ENCODE measurements at places on chromosomes 4 and X.

GRCh38 chr4:100889401-100889800, 371.6 kb upstream of the EMCN start:
- DNase-seq: no peak

DNA sequence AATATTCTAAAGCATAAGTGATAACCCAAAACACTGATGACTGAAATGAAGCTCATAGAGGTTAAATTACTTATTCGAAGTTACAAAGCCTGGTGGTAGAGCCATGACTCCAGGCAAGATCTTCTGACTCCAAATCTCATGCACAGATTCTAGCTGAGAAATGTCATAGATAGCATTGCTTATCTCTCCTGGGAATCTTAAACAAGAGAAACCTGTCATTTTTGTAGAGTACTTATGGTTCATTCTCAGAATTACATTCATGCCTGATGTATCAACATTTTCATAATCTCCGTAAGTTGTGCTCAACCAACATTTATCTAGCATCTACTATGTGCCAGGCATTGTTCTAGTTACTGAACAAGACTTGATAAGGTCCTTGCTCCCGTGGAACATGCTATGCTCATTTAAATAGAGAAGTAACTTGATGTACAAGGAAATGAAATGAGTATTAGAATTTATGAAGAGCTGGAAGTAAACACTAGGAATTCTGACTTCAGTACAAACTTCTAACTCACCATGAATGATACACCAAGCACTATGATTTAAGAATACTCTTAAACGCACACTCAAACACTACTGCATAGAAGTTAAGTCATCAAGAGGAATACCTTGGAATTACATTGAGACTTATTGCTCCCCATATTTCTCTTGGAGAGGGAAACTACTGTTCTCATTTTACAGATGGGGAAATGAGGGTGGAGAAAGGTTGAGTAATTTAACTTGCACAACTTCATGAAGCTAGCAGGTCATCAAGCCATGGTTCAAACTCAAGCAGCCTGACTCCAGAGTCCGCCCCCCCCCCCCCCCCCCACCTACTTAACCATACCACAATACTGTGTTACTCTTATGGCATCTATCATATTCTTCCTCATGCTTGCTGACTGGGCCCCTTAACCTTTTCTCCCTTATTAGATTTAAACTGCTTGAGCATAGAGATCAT, 45.4 kb downstream of the MBNL3 start:
- DNase-seq: no peak

- no peak for DNase-seq
Measured at GRCh38 chr4:98745366-98745765, 87.0 kb upstream of the TSPAN5 start.

DNA sequence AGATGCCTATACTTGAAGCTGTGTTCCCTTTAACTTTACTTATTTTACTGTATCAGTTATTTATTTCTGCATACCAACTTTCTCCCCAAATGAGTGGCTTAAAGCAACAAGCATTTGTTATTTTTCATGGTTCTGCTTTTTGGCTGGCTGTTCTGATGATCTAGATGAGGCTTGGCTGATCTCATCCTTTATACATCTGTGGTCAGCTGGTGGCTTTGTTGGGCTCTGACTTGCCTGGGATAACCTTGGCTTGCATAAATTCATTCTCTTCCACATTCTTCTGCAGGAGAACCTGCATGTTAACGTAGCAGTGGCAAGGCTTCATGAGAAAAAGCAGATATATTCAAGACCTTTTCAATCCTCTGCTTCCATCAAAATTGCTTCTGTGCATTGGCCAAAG, 1317.6 kb downstream of the ADGRL3 start:
- no peak for DNase-seq

DNA sequence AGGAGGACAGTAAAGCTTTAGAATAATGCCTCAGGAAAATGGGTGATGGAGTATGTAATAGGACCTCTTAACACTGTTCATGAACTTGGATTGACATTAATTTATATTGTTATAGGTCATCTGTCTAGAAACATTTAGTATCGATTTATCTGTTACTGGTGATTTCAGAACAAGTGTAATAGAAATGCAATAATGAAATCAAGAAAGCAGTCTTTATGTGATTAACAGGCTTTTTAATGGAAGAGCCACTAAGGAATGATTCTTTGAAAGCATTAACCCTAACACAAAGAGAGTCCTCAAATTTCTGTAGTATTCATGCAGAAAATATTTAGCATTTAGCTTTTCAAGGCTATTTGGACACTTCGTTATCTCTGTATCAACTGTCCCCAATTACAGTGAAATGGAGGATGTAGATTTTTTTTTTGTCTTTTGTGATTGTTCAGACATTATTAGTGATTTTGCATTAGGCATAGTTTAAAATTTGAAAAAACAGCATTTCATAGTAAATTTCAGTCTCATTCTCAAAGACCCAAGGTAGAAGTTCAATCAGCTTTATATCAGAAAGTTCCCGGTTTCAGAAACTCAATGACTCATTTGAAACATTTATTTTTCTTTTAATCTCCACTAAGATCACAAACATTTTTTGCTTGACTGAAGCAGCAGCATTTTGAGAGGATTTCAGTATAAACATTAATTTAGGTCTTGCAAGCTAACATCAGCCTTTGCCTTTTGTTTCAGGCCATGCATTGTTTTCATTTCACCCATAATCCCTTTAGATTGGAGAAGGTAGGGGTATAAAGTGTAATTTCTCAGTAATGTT, 56.3 kb downstream of the AGTR2 start:
- DNase-seq: no peak

DNA sequence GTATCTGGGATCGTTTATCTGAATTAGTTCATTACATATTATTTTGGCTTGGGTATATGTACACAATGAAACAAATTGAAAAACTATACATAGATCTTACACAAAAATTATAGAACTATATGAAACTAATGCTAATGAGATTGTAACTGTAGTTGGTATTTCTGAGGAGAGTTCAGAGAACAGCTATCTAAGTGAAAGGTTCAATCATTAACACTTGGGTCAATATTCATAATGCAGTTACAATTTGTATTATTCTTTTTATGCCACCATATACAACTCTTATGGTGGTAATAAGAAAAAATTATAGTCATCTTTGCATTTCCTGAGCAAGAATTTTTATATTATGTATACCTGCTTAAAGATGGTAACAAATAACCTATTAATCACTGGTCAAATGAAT, 461.0 kb downstream of the GRXCR1 start:
- no peak for DNase-seq

DNA sequence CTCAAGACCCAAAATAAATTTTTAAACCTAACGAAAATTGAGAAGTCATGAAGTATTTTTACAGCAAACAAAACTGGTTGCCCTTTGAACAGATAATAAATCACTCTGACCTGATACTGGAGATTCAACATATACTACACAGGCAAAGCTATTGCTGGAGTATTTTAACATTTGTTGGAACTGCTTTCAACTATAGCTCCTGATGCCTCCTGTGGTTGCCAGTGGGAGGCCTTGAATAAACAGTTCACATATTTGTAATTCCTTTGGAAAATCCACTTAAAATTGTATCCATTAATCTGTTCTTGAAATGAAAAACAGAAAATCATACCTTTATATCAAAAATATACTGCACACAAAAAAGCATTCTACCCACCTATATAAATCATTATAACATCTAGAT, 605.1 kb downstream of the KCTD8 start:
- no peak for DNase-seq

GRCh38 chr4:83606898-83607297, 71.0 kb downstream of the GPAT3 start:
- no peak for DNase-seq

GRCh38 chr4:166493924-166494345, 620.9 kb downstream of the TLL1 start:
- no peak for DNase-seq

- no peak for DNase-seq
Measured at GRCh38 chr4:2375427-2375826, 43.0 kb downstream of the ZFYVE28 start.

- DNase-seq: no peak
Measured at GRCh38 chr4:48681856-48682255, 98.2 kb downstream of the FRYL start.

- no peak for DNase-seq
Measured at GRCh38 chr4:112119353-112119783, 25.9 kb upstream of the FAM241A start.

GRCh38 chrX:112359906-112360305, 277.3 kb upstream of the TRPC5 start:
- no peak for DNase-seq

GRCh38 chr4:101807351-101807750, 16.8 kb downstream of the BANK1 start:
- no peak for DNase-seq

GRCh38 chrX:100315566-100315965, 94.5 kb downstream of the PCDH19 start:
- DNase-seq: no peak

- DNase-seq: no peak
Measured at GRCh38 chrX:149639568-149639967, 8.0 kb upstream of the TMEM185A start.

GRCh38 chrX:45683914-45684313, 483.2 kb upstream of the DIPK2B start:
- DNase-seq: no peak

GRCh38 chr4:87118826-87119225, 101.6 kb downstream of the KLHL8 start:
- DNase-seq: no peak

GRCh38 chr4:148692242-148692641, 250.0 kb upstream of the NR3C2 start:
- no peak for DNase-seq

GRCh38 chrX:25519258-25519657, 503.5 kb upstream of the ARX start:
- DNase-seq: no peak

DNA sequence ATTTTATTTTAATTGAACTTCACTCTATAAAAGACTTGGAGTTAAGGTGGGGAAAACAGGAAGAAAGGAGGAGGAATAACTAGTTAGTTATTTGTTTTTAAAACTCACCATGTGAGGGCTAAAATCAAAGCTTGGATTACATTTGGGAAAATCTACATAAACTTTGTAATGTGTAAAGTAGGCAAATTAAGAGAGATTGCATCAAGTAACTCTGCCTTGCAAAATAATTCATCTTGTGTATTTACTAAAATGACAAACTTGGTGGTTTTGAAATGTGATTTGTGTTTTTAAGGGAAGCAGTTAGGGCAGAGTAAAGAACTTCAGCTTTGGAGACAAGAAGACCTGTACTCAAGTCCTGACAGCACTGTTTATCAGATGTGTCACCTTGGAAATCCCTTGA, 43.3 kb upstream of the RASSF6 start:
- DNase-seq: no peak

DNA sequence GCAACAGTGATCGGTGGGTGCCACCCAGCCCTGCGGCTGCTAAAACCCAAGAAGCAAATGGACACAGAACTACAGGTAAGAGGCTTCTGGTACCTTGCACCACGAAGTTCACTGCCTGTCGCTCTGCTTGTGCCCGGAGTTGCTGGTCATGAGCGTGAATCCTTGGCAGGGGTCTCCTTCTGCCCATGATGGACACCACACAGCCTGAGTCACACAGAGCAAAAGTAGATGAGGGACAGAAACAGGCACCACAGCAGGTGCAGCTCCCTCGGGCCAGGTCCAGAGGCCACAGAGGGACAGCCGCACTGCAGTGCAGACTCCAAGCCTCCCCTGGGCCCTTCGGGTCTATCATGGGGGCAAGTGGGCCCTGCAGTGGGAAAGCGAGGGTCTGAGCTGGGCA, 22.4 kb downstream of the NAT8L start:
- DNase-seq: no peak

GRCh38 chrX:118164138-118164537, 47.5 kb upstream of the KLHL13 start:
- no peak for DNase-seq

DNA sequence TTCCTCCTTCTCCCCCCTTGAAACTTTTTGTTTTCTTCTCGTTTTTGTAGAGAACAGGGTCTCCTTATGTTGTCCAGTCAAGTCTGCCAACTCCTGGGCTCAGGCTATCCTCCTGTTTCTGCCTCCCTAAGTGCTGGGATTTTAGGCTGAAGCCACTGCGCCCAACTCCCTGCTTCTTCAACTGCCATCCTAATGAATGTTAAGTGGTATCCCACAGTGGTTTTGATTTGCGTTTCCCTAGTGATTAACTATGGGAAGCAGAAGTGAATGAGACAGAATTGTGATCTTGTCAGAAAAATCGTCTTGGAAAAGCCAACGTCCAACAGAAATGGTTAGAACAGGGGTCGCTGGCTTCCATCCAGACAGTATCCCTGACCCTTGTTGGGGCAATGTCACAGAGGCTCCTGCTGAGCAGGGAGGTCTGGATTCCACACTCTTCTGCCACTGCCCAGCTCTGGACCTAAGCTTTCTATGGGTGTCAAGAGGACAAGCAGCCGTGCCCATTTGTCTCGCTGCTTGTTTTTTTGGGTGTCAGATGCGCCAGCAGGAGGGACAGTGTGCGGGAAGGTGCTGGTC, 869 bp upstream of the ADD1 start:
- DNase-seq: no peak

DNA sequence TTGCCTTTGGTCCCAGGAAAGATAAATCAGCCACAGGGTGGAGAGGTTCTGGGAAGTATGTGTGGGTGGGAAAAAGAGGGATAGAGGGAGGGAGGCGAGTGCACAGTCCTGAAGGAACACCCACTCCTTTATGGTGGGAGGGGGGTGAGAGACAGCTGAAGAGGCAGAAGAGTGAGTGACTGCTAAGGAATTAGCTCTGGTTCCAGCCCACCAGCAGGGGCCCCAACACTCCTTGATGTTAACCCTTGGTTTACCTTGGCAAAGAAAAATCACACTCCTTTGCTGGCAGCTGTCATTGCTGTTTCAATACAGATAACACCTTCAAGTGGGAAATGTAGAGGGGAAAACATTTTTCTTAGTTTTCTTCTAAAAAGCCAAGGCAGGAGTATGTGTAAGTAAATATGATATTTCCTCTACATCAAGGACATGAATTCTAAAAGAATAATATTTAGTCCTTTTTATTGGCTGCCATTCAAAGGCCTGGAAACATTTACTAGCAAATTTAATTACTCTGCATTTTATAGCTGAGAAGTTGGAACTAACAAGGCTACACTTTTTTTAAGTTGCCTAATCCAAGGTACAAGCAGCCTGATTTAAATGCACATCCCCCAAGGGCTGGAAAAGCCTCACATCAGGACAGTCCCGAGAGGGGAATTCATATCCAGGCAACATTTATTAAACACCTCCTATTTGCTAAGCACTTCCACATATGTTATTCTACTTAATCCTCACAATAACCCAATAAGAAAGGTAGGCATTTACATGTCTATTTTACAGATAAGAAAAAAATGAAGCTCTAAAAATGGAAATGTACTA, 81.7 kb downstream of the HS6ST2 start:
- no peak for DNase-seq

- no peak for DNase-seq
Measured at GRCh38 chr4:185638548-185639301, 103.4 kb upstream of the PDLIM3 start.

- no peak for DNase-seq
Measured at GRCh38 chrX:69664693-69665092, 48.8 kb downstream of the EDA start.

DNA sequence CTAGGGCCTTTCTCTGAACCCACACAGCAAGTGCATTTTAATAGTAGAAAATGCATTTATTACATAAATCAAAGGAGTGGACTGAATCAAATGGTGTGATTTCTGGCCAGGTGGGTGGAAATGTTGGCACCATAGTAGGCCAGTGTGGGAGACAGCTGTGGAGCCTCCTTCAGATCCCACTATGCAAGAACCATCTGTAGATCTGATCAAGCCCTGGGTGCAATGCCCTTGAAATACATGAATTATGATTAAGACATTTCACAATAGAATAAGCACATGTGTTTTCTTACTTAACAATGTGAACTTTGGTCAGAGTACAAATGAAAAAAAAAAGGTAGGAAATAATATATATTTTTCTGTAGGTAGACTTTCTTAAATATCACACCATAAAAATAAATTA, 204.3 kb downstream of the PCDH7 start:
- no peak for DNase-seq
